ENCODE measurements at places on chromosomes 2 and 18.

DNA sequence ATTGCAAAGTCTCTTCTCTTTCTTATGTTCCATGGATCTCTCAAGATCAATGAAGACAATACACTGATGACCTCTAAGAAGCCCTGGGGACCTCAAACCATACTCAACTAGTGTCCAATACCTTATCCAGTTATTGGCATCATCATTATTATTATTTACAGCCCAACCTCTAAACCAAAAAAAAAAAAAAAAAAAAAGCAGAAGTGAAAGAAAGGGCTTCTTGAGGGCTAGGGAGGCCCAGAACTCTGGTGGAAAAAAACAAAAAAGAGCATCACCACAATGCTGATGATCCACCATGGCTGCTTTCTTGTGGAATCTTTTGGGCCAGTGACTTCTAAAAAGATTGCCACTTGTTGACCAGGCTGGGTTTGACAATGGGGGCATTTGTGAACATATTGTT, 324.9 kb downstream of the LPIN1 start:
- DNase-seq, result no peak

- no peak for DNase-seq
Observed at GRCh38 chr2:145015561-145015960, 495.6 kb upstream of the ZEB2 start.

DNA sequence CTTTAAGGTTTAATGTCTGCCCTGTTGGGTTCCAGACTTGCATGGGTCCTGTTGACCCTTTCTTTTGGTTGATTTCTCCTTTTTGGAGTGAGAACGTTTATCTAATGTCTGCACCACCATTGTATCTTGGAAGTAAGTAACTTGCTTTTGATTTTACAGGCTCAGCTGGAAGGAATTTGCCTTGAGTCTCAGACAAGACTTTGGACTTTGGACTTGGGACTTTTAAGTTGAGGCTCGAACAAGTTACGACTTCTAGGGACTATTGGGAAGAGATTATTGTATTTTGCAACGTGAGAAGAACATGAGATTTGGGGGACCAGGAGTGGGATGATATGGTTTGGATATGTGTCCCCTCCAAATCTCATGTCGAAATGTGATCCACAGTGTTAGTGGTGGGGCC, 267.7 kb downstream of the GLI2 start:
- DNase-seq, result no peak

DNA sequence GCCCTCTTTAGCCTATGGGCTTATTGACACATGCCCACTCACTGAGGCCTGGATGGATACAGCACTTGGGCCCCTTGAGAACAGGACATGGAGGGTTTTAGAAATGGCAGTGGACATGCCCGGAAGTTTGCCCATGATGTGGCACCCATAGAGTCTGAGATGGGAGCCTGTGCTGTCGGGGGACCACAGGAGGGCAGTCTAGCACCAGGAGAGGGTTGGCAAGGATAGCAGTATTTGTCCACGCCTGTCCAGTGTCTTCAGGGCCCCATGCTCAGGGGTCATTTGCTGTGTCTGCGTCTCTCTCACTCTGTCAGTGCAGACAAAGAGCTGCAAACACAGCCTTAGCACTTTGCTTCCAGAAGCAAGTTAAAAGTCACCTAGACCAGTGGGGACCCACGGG, 48.7 kb downstream of the IL1RL2 start:
- no peak for DNase-seq

DNA sequence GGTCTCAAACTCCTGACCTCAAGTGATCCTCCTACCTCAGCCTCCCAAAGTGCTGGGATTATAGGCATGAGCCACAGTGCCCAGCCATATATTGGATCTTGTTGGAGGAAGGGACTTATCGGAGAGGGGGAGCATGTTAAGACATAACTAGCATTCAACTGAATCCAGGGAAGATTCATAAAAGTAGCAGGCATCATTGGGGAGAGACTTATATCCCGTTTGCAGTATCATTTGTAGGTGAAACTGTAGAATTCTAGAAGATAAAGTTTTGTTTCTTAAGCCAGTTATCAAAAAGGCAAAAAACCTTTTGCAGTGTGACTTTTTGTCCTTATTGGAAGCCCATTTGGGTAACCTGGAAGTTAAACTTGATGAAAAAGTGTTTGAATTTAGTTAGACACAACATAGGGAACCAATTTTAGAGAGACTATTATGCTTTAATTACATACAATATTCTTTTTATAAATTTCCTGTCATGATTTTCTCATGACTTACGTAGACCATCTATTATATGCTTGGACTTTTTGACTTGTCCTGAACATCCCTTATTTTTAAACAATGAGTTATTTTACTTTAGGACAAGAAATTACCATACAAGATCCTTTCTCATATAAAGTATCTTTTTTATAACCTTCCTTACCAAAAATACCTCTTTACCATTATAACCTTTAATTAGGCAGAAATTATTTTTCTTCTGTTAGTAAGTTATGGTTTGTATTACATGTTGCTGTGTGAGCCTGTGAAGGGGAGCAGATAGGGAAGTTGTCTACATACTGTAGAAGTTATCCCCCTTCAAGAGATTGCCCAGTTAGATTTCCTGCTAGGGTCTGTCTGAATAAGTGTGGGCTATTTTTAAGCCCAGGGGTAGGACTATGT, 20.3 kb downstream of the RAB3GAP1 start:
- DNase-seq, result no peak

DNA sequence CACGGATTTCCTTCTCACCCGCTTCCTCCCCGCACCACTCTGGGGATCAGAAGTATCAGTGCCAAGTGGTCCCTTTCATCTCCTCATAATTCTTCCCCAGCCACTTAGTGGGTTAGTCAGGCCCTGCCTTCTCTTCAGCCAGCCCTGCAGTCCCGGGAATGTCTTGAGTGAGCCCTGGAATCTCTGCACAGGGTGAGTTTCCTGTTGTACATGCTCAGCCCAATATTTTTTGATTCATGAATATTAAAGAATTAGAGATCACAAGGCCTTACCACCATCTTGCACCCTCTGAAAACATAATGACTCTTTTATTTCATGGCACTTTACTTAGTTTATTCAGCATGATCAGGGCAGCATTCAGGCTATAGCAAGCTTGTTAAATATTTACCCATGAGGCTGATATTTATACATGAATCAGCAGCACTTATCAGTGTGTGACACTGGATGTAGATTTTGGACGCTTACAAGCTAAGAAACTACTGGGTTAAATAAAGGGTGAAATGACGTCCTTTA, 159.4 kb upstream of the FOSL2 start:
- DNase-seq, result no peak

DNA sequence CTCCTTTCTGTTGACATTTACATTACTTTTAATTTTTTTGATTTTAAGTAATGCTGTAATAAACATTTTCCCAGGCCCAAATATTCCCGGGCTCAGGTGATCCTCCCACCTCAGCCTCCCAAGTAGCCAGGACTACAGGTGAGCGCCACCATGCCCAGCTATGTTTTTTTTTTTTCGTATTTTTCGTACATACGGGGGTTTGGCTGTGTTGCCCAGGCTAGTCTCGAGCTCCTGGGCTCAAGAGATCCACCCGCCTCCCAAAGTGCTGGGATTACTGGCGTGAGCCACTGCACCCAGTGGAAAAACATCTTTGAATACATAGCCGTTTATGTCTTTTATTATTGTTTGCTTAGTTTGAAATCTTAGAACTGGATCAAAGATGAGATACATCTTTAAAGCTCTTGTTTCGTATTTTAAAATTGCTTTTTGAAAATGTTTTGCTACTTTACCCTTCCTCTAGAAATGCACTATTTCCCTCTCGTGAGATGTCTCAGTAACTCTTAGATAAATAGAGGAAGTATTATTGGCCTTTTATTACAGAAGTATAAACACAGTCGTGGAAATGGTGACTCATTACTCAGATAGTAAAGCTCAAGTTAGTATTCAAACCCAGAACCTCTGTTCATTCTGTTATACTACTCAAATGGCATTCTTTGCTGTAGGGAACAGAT, 2.4 kb downstream of the SMCHD1 start:
- DNase-seq, result no peak

GRCh38 chr2:52343706-52344266, 1311.9 kb upstream of the NRXN1 start:
- DNase-seq, result no peak

GRCh38 chr2:126761256-126761980, 105.5 kb downstream of the GYPC start:
- DNase-seq, result no peak

GRCh38 chr2:227891673-227892072, 20.2 kb downstream of the DAW1 start:
- DNase-seq, result no peak

GRCh38 chr18:56199580-56200330, 438.6 kb downstream of the TXNL1 start:
- DNase-seq, result no peak

Data from left cardiac atrium (tissue), 4 donors.